ENCODE measurements at places on chromosomes 5 and 9.

DNA sequence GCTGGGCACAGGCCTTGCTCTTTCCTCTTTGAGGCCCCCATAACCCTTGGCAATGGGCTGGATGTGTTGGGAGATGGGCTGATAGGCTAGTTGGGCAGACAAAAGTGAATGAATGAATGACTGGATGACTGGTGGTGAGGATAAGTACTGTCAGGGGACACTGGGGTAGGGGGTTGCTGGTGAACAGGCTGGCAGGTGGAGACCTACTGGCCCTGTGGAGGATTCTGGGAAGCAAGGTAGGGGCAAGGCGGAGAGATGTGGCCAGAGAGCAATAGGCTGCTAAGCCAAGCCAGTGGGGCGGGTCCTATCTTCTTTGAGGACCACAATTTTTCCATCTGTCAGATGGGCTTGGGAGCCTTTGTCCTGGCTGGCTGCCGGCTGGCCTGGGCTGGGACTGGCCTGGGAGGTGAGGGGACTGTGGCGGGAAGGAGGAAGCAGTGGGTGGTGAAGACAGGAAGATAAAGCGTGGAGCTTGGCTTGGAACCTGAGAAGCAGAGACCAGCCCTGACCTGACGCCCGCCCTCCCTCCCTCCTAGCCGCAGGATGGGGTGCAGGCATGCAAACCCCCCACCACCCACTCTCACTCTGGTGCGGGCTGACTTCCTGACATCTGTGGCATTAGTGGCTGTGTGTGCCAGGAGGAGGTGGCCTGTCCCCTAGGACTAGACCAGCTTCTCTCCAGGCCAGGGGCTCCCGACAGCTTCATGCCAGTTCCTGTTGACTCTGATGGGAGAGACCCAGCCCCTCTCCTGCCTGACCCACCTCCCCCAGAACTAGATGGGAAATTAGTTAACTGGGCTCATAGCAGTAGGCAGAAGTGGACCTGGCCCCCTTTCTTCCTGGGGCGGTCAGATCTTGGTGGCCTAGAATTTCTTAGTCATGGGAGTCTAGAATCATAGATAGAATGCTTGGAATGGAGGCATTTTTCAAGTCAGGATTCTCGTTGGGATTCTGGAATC, 9.5 kb downstream of the CXXC5 start:
- DNase-seq, result no peak

- DNase-seq, result no peak
Measured at GRCh38 chr5:178632285-178632684, 5.4 kb upstream of the CLK4 start.

DNA sequence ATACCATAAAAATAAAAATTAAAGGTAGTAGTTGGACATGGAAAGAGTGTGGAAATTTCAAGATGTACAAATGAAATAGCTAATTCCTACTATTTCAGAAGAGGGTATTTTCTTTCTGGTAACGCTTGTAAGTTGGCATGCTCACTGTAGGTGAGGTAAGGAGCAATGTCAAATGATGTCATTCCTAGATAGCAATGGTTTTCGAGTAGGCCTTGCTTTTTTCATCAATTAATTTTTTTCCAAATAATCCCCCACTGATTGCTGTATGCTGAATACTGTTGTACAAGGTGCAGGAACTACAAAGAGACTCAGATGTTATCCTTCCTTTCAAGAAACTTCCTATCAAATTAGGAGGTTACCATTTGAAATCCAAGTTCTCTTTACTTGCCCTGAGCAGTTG, 928 bp upstream of the SELENOP start:
- no peak for DNase-seq

GRCh38 chr9:81037889-81038288, 651.5 kb downstream of the TLE1 start:
- no peak for DNase-seq

GRCh38 chr5:139844472-139845145, 49.0 kb downstream of the PSD2 start:
- peak; percentile 31 for DNase-seq

- no peak for DNase-seq
Measured at GRCh38 chr9:35962126-35962906, 4.4 kb upstream of the OR2S2 start.

DNA sequence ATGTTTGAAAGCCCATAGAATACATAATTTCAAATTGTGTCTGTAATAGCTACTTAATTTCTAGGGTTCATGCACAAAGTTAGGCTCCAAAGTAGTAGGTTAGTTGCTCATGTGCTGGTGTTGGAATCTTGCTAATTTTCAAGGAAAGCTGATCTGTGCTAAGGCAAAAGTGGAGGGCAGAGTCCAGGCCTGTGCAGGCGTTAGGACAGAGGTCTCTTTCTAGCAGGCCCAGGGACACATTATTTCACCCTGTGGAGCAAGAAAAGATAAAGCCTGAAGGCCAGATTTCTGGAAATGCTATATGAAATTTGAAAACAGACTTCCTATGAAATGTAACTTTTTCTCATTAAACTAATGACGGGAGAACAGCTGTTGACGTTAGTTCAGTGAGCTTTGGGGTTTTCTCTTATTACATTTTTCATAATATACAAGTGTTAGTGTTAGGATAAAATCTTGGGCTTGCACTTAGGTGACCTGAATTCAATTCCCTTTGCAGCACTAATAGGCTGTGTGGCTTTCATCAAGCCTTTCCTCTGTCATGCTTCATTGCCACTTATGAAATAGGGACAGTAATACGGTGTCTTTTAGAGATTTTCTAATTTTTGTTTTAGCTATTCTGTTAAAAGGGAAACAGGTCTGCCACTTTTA, 196.7 kb upstream of the HAPLN1 start:
- no peak for DNase-seq

DNA sequence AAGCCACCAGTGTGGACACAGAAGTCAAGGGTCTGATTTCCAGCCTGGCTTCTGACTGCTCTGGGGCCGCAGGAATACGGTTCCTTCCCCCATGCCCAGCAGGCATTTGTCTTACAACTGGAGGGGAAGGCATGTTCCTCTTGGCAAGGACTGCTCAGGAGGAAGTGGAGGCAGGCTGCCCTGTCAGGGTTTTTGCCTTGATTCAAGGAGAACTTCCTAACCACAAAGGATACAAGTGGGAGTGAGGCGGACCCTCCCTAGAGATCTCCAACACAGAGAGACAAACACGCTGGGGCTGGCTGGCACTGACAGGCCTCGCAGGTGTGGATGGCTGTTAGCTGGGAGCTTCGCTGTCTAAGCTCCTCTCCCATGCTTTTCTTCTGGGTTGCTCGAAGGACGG, 19.1 kb downstream of the TGFBI start:
- DNase-seq, result no peak

- DNase-seq, result no peak
Measured at GRCh38 chr9:112180387-112180881, 5.3 kb upstream of the SUSD1 start.

GRCh38 chr5:177372034-177372896, 12.0 kb upstream of the SLC34A1 start:
- no peak for DNase-seq

- DNase-seq, result no peak
Measured at GRCh38 chr5:87120518-87121303, 147.0 kb upstream of the RASA1 start.

DNA sequence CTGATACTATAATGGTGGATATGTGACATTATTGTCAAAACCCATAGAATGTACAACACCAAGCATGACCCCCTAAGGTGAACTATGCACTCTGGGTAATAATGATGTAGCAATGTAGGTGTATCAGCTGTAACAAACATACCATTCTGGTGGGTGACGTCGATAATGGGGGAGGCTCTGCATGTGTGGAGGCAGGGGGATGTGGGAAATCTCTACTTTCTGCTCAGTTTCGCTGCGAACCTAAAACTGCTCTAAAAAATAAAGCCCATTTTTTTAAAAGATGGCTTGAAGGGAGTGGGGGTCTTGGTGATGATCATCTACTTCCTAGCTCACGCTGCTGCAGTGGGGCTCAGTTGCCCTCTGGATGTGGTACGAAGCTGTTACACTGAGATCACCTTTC, 51.1 kb downstream of the RASGEF1C start:
- DNase-seq, result no peak

DNA sequence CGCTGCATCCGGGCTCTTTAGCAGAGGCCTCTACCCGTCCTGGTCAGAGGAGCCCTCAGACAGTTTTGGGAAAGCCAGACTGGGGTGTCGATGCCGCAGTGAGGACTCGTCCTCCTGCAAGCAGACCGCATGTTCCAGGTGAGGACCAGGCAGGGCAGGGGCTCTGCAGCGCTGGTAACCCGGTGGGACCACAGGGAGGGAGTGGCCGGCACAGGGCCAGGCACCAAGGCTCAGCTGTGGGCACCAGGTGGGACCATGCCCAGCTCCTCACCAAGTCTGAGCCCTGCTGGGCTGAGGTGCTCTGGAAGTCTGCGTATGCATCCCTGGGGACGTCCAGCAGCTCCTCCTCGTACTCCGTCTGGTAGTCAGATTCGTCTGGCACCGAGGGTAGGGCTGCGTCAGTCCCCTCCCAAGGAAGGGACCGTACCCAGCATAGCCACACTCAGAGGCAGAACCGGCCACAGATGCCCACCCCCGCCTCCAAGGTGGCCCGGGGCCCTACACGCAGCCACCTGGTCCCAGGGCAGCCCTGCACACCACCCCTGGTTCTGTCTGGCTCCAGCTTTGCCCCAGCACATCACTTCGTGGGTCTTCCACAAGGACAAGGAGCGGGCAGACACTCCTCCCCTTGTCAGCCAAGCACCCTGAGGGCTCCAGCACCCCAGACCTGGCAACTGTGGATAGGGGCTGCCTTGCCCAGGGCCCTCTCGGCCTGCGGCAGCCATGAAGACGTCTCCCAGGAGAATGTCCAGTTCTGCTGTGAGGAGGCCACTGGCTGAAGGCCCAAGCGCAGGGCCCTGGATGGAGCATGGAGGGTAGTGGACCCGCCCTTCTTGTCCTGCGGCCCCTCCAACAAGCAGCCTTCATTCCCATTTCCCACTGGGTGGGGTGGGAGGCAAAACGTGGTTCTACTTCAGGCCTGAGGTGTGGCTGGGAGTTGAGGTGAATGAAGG, 1.5 kb upstream of the NSMF start:
- no peak for DNase-seq

GRCh38 chr9:134965851-134966250, 48.1 kb upstream of the FCN1 start:
- no peak for DNase-seq

DNA sequence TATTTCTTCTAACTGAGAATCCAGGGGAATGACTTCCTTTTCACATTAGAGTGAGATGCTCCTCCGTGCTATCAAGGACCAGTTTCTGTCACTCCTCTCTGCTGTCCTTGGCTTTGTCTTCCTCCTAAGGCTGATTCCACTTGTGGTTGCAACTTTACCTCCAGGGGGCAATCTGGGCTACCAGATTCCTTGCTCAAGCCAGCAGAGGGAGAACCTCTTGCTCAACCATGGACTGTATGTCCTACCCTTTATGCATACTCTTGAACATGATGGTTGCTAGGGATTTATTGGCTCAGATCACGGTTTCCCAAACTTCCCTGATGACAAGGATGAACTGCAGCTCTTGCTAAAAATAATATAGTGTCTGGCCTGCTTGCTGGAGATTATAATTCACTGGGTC, 24.0 kb downstream of the NNT start:
- DNase-seq, result peak; percentile 23

- DNase-seq, result no peak
Measured at GRCh38 chr9:128093011-128093410, 25.0 kb downstream of the SLC25A25 start.

DNA sequence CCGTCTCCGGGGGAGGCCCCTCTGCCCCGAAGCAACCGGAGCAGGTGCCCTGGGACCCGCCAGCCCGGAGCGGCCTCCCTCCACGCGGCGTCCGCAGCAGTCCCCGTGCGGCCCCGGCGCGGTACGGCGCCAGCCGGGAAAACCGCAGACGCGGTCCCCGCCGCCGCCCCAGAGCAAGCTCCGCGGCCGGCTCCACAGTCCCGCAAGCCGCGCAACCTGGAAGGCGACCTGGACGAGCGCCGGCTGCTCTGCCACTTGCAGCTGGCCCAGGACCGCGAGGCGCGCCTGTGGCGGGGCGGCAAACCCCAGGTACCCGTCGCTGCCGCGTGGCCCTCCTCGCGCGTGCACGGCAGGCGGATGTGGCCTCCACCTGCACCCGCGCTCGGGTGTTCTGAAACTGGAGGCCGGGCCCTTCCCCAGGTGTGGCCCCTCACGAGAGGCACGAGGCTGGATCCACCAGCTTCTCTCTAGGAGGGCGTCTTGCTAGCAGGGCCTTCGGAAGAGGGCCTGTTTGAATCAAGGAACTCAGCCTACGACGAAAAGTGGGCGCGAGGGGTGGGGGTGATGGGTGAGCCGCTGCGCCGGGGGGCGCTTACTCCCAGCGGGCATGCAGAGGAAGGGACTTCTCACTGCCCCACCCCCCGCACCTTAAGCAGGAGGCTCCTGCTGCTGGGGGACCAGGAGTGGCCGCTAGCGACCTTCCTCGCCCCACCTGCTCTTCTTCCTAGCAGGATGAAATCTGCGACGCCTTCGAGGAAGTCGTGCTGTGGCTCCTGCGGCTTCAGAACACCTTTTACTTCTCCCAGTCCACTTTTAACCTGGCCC, 602 bp downstream of the CCNI2 start:
- DNase-seq, result no peak

GRCh38 chr5:5671823-5672222, 249.3 kb downstream of the ICE1 start:
- DNase-seq, result no peak

- DNase-seq, result no peak
Measured at GRCh38 chr9:70911791-70912190, 209.6 kb downstream of the TRPM3 start.
